Activated CD8-positive, alpha-beta memory T cell treated with anti-CD3 and anti-CD28 coated beads, Interleukin-2, amount 50 U/mL, for 48 hours (primary cell): ENCODE measurements at places on chromosomes 1 and 21.
A peak's percentile ranks its signal among the peaks of the same experiment; 100 is the strongest.

DNA sequence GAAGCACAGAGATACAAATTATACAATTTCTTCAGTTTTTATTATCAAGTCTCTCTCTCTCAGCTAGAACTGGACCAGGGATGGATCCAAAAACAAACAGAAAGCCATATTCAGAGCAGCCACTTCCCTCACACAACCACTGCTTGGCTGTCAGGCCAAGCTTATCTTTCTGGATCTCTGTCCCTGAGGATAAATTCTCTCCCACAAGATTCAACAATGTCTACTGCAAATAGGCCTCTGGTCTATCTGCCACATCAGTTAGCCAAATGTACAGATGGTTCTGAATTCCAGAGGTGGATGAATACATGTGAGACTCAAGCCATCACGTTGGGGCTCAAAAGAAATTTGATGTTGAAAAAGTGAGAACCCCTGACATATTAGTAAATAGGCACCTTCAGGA is 350.9 kb downstream of the LTN1 start:
- no peak for DNase-seq

DNA sequence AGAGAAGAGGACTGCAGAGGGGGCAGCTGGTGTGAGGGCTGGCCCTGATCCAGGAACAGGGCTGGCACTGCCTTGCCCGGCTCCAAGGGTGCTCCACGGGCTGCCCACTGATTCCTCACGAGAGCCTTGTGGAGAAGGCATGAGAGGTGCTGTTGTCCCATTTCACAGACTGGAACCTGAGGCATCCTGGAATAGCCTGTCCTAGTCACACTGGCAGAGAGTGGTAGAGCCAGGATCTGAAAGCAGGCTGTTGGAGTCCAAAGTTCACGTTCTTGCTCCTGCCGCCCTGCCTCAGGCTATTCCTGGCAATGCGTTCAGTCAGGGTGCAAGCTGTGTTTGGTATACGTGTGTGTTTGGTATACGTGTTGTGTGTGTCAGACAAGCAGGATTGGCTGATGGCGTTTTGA is 1.8 kb downstream of the RER1 start:
- no peak for DNase-seq

GRCh38 chr1:103344930-103345329 is 180.6 kb upstream of the RNPC3 start:
- no peak for DNase-seq

GRCh38 chr21:35925497-35925896 is 134.8 kb downstream of the SETD4 start:
- no peak for DNase-seq

- no peak for DNase-seq
Measured at GRCh38 chr1:234062166-234062565, 157.7 kb downstream of the SLC35F3 start.

GRCh38 chr21:27476696-27477095 is 509.8 kb upstream of the ADAMTS5 start:
- no peak for DNase-seq

DNA sequence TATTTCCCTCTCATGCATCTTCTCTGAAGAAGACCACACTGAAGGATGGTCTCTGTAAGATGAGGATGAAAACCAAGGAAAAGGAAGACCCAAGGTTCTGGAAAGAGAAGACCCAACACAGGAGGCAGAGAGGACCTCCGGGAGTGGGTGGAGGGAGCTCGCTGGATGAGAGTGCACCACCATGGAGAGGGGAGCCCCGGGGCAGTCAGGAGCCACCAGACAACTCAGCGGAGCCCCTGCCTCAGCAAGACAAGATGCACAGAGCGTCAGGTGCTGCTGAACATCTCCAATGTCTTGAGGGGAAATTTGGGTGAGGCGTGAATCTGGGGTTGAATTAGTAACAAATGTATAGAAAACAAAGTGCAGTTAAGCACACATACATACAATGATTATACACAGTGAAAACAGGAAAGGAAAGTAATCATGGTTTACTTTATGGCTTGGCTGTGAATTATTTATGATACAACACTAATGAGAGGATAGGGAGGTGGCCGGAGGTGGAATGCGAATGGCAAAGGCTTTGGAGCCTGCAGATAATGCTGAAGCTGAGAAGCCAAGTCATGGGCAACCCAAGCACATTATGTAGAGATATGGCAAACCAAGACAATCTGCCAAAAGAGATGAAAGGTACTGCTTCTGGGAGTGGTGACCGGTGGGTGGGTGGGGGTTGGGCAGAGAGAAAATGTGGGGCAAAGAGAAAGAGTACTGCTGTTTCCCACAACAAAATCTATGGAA is 80.4 kb upstream of the EDN2 start:
- no peak for DNase-seq

- no peak for DNase-seq
Measured at GRCh38 chr1:215226757-215227156, 144.2 kb downstream of the KCNK2 start.

- DNase-seq, result no peak
Measured at GRCh38 chr1:213138391-213138790, 87.3 kb downstream of the RPS6KC1 start.

DNA sequence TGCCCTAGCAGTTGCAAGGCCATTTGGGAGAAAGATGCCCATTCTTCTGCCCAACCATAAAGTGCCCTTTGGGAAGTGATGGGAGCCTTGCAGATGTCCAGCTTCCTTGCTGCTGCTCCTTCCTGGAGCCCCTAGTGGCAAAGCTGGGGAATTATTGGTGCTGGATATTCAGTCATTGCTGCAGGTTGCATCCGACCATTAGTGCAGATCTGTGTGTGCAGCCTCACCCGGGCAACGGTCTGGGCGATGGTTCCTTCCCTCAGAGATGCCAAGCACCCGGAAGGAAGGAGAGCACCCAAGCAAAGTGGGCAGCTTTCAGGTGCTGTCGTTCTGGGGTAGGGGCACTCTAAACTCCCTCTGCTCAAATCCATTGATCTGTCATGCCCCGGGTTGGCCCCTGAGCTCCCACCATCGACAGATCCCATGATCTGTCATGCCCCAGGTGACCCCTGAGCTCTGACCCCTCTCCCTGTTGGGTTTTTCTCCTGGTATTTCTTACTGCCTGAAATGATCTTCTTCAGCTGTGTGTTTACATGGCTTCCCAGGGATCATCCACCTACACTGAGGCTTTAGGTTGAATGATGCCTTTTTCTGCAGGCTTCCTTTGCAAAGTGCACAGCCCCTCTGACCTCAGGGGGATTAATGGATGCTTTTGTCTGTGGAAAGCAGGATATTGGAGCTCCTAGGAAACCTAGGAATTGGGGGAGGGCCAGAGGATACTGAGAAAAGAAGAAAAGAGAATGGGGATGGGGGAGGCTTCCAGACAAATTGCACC is 467.5 kb downstream of the PTPRU start:
- no peak for DNase-seq

- DNase-seq, result no peak
Measured at GRCh38 chr1:169745015-169745861, 11.4 kb upstream of the SELE start.

- no peak for DNase-seq
Measured at GRCh38 chr1:219279017-219279770, 105.5 kb downstream of the LYPLAL1 start.

DNA sequence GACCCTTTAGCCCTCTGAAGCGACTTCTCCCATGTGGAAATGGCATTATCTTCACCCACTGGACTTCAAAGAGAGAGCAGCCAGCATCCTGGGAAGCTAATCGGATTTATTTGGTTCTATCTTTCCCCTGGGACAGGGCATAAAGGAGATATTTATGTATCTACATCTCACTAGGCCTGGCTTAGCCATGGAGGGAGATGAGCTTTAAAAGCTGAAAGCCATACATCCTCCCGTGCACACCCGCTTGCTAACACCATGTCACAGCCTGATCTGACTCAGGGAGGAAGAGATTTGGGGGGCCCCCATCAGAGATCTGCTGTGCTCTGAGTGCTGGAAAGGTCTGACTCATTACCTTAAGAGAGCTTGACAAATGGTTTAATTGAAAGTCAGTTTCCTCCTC is 155.9 kb downstream of the PLXNA2 start:
- no peak for DNase-seq

GRCh38 chr1:225435487-225435886 is 7.6 kb upstream of the LBR start:
- DNase-seq, result no peak

GRCh38 chr1:235972311-235972689 is 92.6 kb downstream of the NID1 start:
- DNase-seq, result no peak

GRCh38 chr1:241213139-241213538 is 143.9 kb downstream of the RGS7 start:
- no peak for DNase-seq

- DNase-seq, result no peak
Measured at GRCh38 chr1:67607699-67608098, 77.3 kb upstream of the GADD45A start.

DNA sequence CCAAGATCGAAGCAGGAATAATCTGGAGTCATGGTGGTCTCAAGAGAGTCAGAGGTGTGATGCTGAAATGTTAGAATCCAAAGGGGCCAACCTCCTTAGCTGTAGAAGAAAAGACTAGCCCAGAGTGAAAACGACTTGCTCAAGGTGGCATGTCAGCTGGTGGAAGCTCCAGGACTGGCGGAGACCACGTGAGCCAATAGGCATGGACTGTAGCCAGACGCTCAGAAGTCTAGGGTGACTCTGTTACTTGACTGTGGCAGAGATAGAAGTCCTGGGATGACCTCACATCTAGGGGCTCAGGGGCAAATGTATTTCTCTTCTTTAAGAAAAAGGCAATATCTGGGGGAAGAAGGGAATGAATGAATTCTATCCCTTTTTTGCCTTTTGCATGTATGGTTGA is 267.4 kb downstream of the ATG4C start:
- DNase-seq, result no peak

GRCh38 chr1:10992864-10993263 is 19.6 kb upstream of the TARDBP start:
- no peak for DNase-seq

- no peak for DNase-seq
Measured at GRCh38 chr21:25925064-25925800, 190.5 kb downstream of the GABPA start.

DNA sequence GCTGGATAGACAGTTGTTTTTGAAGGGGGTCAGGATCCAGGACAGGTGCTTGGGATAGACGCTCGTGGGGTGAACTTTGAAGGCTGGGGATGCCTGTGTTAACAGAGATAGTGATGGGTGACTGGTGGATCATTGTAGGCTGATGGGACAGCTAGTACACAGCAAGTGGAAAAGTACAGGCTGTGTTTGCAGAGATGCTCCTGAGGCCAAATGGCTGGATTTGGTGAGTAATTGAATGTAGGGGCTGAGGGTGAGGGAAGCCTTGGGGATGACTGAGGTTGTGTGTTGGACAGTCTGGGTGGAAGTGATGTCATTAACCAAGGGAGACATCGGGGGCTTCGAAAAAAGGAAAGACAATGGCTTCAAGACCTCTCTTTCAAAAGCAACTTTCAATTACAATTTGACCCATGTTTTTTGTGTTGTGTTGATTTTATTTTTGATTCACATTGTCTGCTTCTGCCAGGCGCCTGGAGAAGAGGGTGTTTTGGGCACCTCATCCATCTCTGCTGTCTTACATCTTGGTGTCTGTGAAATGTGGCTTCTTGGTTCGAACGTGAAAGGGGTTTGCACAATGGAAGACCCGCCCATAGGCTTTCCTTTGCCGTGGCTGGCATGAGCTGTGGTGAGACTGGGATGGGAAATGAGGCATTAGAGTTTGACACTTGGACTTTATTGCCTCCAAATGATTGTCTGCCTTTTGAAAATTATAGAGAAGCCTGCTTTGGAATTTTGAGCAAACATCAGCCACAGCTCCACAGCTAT is 147.5 kb downstream of the FOXD2 start:
- DNase-seq, result no peak

GRCh38 chr1:182910143-182910542 is 42.8 kb downstream of the SHCBP1L start:
- no peak for DNase-seq

- DNase-seq, result peak; percentile 57
Measured at GRCh38 chr1:234960722-234961455, 167.7 kb downstream of the TOMM20 start.

DNA sequence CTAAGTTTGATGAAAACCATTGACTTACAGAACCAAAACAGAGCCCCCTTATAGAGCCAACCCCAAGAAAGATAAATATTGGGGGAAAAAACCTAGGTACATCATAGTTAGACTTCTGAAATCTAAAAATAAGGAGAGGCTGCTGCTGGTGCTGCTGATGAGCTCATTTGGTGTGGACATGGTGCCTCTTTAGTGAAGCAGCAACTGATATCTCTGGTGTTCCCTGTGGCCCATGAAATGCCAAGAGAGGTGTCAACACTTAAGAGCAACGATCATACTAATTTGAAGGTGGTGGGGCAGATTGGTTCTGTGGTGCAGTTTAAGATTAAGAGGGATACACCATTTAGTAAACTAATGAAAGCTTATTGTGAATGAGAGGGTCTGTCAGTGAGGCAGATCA is 35.9 kb downstream of the ST3GAL3 start:
- no peak for DNase-seq

DNA sequence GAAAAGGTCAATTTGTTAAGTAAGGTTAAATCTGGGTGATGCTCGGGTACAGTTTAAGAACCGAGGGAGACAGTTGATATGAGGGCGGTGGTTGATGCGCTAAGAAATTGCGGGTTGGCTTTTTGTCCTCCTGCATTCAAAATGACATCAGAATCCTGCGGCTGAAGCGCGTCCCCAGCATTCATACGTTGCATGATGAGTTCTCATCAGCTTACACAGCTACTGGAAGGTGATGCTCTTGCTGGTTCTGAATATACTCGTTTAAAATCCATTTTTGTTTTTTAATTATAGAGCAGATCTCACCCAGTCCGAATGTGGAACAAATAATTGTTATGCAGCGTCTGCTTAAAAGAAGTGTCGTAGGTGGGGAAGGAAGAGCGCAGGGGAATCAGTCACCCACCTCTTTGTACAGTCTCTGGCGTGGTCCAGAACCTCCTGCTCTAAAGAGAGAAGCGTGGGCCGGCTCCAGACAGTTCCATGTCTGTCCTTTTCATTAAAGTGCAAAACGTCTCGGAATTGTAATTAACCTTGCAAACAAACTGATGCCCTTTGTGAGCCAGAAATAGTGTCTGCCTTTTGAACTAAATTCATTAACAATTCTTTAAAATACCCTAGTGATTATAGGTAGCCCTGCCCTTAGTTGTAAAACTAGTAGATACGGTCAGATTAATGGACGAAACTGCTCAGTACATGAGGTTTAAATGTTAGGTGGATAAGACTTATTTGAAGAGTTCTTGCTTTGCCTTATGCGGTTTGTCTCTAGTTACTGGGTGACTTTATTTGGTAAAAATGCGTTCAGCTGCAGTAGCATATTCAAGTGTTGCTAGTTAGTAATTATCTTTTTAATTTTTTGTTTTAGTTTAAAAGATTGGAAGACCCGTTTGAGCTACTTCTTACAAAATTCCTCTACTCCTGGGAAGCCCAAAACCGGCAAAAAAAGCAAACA is 741 bp downstream of the RGS2 start:
- DNase-seq, result no peak

DNA sequence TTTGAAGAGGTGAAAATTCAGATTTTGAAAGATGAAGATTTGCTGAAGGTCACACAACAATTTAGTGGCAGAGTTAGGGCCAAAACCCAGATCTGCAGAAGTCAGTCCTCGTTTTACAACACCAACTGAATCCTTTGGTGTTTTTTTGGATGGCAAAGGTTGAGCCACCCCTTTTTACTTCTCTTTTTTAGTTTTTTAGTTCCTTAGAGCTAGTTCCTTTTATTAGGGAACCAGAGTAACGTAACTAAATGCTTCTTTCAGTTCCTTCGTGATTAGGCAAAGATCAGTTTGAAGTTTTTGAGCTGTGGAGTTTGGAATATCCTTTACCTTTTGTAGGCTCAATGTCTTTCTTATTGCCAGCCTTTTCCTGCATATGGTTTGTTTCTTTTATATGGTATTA is 67.9 kb upstream of the ARID1A start:
- no peak for DNase-seq

- DNase-seq, result no peak
Measured at GRCh38 chr1:198910816-198911215, 272.0 kb downstream of the PTPRC start.

- DNase-seq, result no peak
Measured at GRCh38 chr1:182169203-182169602, 107.7 kb upstream of the ZNF648 start.
